Hepatocyte (in vitro differentiated cells): ENCODE measurements at places on chromosomes 6 and 20. TPM values are rescaled to one million over a fixed set of nuclear protein-coding genes. Genes with fewer than 3 reads are reported as not detected.

- DNase-seq: peak; percentile 35
- no peak overlapping the region for H3K4me3 ChIP-seq
- H3K36me3 ChIP-seq: no peaks in the 10 kb centered on the region
- H3K27me3 ChIP-seq: no peaks in the 10 kb centered on the region
- peak overlapping the region; percentile 84 for H3K27ac ChIP-seq
- H3K4me1 ChIP-seq: peaks cover 20% of the 10 kb centered on the region
Observed at GRCh38 chr6:93105017-93105416, 314.3 kb downstream of the EPHA7 start.

Gene HNF4A
- total RNA-seq: 66.7 and 88.0 TPM in 2 replicates

Gene C6orf15
- total RNA-seq: not detected in 2 replicates

Gene TNXB
- 11.6 and 22.0 TPM in 2 replicates for total RNA-seq
